ENCODE measurements at places on chromosomes 12 and 14.

GRCh38 chr14:22469538-22470303 lies 119.3 kb downstream of the DAD1 start:
- DNase-seq = no peak

DNA sequence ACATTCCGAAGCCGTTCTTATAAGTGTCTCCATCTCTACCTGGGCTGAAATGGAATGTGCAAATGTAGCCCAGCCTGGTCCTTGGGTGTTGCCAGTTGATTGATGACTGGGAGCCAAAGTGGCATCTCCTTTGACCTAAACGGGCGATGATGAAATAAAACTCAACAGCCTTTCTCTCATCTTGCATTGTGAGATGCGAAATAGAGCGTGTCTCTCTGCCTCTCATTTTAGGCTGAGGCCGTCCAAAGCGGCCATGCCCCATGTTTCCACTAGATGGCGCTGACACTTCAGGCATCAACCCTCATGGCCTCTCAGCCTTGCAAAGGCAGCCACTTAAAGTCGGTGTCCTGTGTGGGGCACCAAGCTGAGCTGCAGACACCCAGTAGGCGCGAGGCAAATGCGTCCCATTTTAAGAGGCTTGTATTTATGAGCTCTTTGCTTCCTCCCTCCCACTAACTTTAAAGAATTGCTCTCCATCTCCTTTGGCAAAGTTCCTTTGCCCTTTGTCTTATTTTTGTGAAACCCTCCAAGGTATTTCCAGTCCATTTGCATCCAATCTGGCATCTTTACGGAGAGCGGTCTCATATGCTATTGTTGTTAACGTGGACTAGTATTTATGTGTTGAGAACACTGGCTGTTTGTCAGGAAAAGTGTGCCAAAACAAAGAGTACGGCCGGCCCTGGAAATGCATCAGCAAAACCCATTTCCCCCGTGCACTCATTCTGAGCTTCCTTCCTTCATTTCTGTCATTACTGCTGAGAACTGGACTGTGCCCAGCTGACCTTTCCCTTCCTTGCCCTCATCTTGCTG lies 25.0 kb downstream of the GPRC5A start:
- peak; percentile 33 for DNase-seq

GRCh38 chr12:13981990-13982389 lies 588 bp upstream of the GRIN2B start:
- DNase-seq = no peak

DNA sequence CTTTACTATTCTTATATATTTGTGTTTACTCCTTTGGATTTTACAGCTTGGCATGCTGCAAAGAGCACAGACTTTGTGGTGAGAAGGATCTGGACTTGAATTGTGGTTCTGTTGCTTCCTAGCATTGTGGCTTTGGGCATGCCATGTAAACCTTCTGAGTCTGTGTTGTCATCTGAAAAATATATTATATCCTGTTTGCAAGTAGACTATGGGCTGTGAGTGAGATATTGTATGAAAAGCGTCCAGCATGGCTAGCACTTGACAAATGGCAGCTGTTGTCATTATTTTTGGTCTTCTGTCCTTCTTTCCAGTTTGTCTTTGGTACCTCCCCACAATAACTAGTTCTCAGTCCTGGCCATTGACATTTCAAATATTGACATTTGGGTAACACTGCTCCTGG lies 61.8 kb upstream of the DACT1 start:
- DNase-seq = no peak

GRCh38 chr14:105256292-105256960 lies 8.1 kb downstream of the BTBD6 start:
- no peak for DNase-seq

DNA sequence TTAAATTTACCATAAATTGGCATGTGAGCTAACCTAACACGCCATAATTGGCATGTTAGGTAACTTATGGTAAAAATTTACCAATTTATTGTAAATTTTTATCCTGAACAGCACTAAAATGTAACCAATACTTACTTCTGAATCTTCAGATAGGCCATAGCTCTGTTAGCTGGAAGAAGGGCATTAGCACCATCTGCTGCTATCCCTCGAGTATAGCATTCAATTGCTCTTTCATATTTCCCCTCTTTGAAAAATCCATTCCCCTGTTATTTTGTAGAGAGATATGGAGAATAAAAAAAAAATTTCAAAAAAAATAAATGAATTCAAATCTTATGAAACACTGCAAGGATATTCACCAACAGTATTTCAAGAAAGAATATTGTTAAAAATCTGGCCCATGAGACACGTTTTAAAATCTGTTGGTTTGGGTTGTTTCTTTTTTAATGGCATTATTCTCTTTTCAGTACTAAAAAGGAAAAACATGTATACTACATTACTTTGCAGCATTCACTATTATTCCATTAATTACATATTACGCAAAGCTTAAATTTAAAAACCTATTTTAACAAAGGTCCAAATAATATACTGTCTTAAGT lies 19.1 kb downstream of the RPAP3 start:
- DNase-seq = peak; percentile 15

DNA sequence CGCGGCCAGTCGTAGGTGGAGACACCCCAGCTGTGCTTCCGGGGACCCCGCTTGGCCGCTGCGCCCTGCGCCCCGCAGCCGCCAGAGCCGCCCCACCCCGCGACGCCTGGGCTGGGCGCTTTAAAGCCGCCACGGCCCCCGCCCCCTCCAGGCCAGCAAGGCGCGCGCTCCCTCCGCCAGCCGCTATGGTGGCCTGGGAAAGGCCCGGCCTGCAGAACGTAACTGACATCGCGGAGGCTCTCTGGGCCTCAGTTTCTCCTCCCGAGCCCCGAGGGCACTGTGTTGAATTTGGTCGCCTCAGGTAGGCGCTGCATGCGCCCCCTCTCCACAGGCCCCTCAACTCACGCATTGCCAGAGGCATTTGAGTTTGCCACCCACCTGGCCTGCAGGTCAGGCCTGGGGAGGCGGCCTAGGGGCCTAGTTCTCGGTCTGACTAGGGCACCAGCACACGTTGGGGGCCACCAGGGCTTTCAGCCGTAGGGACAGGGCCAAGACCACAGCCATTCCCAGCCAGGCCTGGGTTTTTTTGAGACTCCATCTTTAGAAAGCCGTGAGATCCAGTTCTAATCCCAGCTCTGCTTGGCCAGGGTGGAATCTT lies at the start of gene NGB:
Gene NGB (minus strand): TSS at position 94 of the 598 bp plus-strand sequence. CDS start 269 bp downstream, outside the sequence.
- no peak for DNase-seq

DNA sequence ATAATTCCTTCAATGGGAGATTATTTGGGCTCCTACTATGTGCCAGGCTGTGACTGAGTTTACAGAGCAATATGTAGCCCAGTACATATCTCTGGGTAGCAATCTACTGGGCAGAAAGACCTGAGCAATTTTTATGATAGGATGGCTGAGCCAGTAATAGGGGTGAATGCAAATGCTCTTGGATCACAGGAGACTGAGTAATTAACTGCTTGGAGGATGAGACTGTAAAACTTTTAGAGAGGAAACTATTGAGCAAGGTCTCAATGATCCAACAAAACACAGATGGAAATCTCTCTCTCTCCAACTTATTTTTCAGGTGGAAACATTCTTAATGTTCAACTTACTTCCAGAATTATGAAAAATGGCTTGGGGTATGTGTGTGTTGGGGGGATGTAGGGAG lies 402.2 kb downstream of the AEBP2 start:
- DNase-seq = no peak

- no peak for DNase-seq
These were observed 45.4 kb downstream of the TMTC1 start for GRCh38 chr12:29738365-29738764.

GRCh38 chr14:78005325-78005724 lies 164.8 kb upstream of the NRXN3 start:
- DNase-seq = no peak

- DNase-seq = no peak
These were observed 403.3 kb upstream of the ATP2B1 start for GRCh38 chr12:90111791-90112580.

- no peak for DNase-seq
These were observed 2.7 kb downstream of the CFAP251 start for GRCh38 chr12:121921066-121921465.

DNA sequence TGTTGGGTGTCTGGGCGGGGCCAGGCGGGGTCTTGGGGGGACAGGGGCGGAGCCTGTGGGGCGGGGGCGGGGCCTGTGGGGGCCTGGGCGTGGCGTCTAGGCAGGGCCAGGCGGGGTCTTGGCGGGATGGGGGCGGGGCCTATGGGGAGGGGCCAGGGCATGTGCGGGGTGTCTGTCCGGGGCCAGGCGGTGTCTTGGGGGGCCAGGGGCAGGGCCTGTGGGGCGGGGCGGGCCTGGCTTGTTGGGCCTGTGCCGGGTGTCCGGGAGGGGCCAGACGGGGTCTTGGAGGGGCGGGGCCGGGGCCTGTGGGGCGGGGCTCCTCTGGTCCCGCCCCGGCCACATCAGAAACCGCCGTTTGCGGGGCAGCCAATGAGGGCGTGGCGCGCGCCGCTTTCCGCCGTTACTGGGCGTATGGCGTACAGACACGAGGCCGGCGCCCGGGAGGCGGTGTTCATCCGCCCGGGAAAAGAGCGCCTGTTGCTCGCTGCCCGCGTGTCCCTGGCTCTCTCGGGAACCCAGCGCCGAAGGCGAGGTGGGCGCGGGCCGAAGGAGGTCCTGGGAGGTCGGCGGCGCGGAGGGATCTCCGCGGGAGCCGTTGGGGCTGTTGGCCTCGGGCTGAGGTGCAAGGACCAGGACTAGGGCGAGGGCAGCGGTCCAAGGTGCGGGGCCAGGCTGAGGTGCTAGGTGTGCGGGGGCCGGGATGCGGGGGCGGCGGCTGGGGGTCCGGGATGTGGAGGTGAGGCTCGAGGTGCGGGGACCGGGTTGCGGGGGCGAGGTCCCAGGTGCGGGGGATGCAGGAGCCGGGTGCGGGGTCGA lies at the start of gene PIWIL1:
Gene PIWIL1 (plus strand): TSS at position 400 of the 816 bp plus-strand sequence. CDS start 4,705 bp downstream, outside the sequence.
- DNase-seq = no peak

DNA sequence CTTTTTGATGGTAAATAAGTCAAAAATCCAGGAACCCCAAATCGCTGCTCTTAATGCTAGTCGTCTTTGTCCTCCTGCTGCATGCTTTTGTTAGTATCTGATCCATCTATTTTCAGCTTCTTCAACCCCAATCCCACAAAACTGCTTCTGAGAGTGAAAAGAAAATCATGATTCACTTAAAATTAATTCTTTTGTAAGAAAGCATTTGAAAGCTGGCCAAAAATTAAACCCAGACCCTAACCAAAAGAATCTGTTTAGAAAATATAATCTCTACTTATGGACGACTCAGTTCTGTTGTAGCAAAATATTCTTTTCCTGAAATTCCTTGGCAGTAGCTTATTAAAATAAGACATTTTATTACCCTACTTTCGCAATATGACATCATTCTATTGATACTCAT lies 443.6 kb upstream of the SYT1 start:
- DNase-seq = no peak

- no peak for DNase-seq
These were observed 254.4 kb downstream of the DAD1 start for GRCh38 chr14:22334627-22335026.

- DNase-seq = no peak
These were observed 61.4 kb upstream of the TUNAR start for GRCh38 chr14:95815226-95815690.

- DNase-seq = no peak
These were observed 19.0 kb upstream of the GPRC5A start for GRCh38 chr12:12872139-12872933.

GRCh38 chr14:105168496-105168978 lies at the start of gene JAG2:
JAG2 (minus strand) TSS chr14:105168776; CDS start chr14:105168420, 356 bp downstream.
- DNase-seq = no peak

DNA sequence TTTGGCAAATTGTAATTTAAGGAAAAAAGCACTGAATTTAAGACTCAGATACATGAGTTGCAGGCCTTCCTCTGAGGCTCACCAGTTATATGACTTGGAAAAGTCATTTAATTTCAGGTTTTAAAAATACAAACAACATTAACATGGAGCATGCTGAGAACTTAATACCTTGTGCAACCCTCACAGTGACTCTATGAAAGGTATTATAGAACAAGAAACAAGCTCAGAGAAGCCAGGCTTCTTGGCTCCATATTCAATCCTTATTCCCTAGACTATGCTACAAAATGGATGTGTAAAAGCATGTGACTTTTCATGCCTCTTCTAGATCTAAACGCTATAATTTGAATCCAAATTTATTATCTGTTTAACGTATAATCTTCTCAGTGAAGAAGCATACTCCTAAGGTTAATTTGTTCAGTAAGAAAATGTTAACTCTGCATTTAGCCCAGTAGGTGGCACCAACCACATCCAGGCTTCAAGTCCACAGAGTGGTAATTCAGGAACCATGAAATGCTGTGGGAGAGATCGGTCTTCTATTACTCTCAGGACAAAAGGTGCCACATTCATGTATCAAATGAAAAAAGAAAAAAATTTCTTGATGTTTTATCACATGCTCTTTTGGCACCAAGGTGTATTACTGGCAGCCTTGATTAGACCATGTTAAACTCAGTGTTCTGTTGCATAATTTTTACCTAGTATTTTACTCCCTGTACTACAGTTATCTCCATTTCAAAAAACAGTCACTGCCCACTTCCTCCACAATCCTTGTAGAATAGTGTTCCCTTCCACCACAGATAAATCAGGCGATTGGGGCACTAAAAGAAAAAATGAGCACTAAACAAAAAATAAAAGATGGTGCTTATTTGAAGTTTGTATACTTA lies 9.3 kb downstream of the CCDC196 start:
- DNase-seq = peak; percentile 45

GRCh38 chr12:115132145-115132544 lies 448.2 kb upstream of the TBX3 start:
- peak; percentile 5 for DNase-seq

- no peak for DNase-seq
These were observed 92.5 kb downstream of the DUSP6 start for GRCh38 chr12:89259821-89260220.

DNA sequence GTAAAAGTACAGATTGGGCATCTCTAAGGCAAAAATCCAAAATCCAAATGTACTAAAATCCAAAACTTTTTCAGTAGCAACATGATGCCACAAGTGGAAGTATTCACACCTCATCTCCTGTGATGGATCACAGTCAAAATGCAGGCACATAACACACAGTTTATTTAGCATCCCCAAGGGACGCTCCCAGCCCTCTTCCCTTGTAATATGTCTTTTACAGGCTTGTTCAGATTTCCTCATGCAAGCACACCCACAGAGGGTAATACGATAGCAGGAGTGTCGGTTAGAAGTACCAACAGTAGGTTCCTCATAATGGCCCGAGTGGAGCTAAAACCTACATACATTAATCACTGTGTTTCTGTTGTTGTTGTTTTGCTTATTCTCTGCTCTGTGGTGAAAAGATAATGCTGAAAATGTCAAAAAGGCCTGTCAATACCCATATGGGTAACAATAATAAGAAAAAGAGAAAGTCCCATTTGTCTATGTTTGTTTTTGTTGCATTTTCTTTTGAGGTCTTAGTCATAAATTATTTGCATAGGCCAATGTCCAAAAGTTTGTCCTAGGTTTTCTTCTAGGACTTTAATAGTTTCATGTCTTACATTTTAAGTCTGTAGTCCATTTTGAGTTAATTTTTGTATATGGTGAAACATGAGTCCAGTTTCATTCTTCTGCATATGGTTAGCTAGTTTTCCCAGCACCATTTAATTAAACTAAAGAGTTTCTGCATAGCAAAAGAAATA lies 133.1 kb downstream of the LRIG3 start:
- DNase-seq = no peak

Measured in amniotic stem cell (primary cell).